ENCODE measurements at places on chromosomes 12 and 14.

- no peak for DNase-seq
Measured at GRCh38 chr14:21041676-21042433, at the start of gene RNASE7. Gene RNASE7 (plus strand): TSS chr14:21042362. CDS start chr14:21042993, 631 bp downstream.

GRCh38 chr12:33226671-33227070, 212.9 kb downstream of the SYT10 start:
- DNase-seq, result no peak

GRCh38 chr12:39476121-39476520, 33.2 kb upstream of the KIF21A start:
- no peak for DNase-seq

GRCh38 chr12:120628919-120629318, 11.5 kb upstream of the CABP1 start:
- no peak for DNase-seq

- no peak for DNase-seq
Measured at GRCh38 chr12:106493531-106493930, 89.3 kb upstream of the RFX4 start.

DNA sequence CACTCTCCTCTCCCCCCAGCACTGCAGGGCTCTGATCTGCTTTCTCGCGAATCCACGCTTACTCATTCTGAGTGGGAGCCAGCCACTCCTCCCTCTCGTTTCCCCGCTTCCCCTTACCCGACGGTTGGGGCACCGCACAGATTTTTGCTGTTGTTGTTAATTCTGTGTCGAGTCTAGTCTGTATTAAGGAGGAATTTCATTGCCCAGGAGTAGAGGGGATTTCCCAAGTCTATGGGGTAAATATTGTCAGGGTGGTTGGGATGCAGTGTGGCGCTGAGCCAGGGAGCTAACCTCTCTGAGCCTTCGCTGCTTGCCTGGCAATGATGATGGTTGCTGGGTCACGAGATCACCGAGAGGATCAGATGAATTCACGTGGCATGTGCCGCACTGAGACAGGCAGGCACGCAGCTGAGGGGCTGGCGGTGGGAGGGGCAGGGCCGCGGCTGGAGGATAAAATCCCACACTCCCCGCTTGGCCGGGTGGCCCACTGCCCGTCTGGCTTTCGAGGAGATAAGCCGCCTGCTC, 18.5 kb downstream of the NCOR2 start:
- no peak for DNase-seq
